ENCODE measurements at places on chromosomes 2 and 18. TPM values are rescaled to one million over a fixed set of nuclear protein-coding genes. Genes with fewer than 3 reads are reported as not detected.

DNA sequence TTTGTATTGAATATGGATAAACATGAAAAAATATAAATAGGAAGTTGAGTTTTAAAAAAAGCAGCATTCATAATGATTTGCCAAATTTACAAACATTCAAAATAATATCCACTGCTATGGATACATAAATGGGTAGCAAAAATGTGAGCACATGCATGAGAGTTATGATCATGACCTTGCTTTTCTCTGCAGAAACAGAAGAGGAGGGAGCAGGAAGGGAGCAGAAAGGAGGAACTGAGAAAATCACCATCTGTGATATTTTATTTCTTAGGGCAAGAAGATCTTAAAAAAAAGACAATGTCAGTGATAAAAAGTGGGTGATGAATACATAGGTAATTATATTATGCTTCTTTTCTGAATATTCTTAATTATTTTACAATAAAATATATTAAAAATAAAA, 17.7 kb upstream of the CCDC93 start:
- no peaks in the 10 kb centered on the region for H3K36me3 ChIP-seq
- H3K27me3 ChIP-seq = no peaks in the 10 kb centered on the region
- peaks cover 17% of the 10 kb centered on the region for H3K4me1 ChIP-seq
- H3K27ac ChIP-seq = no peak overlapping the region

- H3K27ac ChIP-seq = no peak overlapping the region
- H3K4me1 ChIP-seq = peaks cover 24% of the 10 kb centered on the region
- no peaks in the 10 kb centered on the region for H3K36me3 ChIP-seq
- H3K4me3 ChIP-seq = no peak overlapping the region
- H3K27me3 ChIP-seq = no peaks in the 10 kb centered on the region
Measured at GRCh38 chr2:66364495-66365333, 70.2 kb upstream of the MEIS1 start.

DNA sequence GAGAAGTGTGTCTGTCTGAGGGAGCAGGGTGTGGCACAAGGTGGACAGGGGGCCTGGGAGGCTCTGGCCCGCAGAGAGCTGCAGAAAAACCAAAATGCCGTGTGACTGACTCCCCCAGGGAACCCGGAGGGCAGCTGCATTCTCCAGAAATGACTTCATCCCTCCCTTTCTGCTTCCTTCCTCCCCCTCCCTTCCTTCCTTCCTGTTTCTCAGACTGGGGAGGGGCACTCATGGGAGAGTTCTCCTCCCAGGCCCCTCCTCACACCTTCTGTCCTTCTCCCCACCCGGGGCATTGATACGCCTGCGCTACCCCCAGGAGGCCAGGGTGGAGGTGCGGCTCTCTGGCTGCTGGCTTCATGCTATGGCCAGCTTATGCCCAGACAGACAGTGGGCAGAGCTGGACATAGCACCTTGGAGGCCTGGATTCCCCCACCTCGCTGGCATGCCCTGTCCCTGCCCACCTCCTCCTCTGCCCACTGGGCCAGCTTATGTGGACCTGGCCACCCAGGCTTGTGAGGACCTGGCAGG, 8.2 kb upstream of the GPR17 start:
- no peak overlapping the region for H3K4me3 ChIP-seq
- H3K27ac ChIP-seq = peak overlapping the region; percentile 55
- no peaks in the 10 kb centered on the region for H3K36me3 ChIP-seq
- no peaks in the 10 kb centered on the region for H3K27me3 ChIP-seq
- peaks cover 10% of the 10 kb centered on the region for H3K4me1 ChIP-seq

ITGA6 gene
- 124 TPM for total RNA-seq

- H3K36me3 ChIP-seq = no peaks in the 10 kb centered on the region
- no peaks in the 10 kb centered on the region for H3K27me3 ChIP-seq
- peaks cover 6% of the 10 kb centered on the region for H3K4me1 ChIP-seq
- no peak overlapping the region for H3K4me3 ChIP-seq
- no peak overlapping the region for H3K27ac ChIP-seq
Measured at GRCh38 chr18:48333563-48333962, 75.6 kb downstream of the ZBTB7C start.

FAM210A gene
- total RNA-seq = 17.9 TPM

DNA sequence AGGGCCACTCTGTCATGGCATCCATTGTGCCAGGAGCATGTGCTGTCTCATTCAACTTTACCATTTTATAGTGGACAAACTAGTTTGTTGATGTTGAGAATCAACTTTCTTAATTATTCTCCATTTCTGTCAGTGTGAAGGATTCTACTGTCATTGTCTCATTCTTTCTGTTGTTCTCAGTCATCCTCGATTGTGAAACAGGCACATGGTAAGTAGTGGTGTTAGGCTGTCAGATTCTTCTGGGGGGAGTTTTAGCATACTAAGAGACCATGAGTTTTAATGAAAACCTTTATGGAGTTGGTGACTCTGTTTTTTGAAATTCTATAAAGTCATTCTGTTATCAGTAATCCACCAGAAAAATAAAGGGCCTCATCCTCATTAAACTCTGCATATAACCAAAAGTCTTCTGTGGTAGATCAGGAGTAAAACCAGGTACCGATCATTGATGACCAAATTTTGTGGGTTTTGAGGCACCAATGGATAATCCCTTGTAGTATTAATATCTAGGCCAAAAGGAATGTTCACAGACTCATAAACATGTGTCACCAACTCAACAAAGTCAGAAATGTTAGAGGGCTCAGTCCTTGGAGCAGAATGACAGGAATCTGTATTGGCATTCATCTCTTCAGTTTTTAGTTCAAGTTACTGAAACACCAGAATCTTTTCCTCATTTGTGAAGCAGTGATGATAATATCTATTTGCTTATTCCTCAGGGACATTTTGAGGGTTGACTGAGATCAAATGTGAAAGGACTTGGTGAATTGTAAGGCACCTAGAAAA, 73.2 kb downstream of the CERS6 start:
- DNase-seq = no peak
- no peak overlapping the region for H3K4me3 ChIP-seq
- no peak overlapping the region for H3K27ac ChIP-seq
- peaks cover 25% of the 10 kb centered on the region for H3K4me1 ChIP-seq

- H3K4me1 ChIP-seq = peaks cover 11% of the 10 kb centered on the region
- no peak for DNase-seq
- H3K27ac ChIP-seq = no peak overlapping the region
- H3K27me3 ChIP-seq = no peaks in the 10 kb centered on the region
- no peaks in the 10 kb centered on the region for H3K36me3 ChIP-seq
- H3K4me3 ChIP-seq = no peak overlapping the region
Measured at GRCh38 chr2:18566145-18566769, 5.8 kb upstream of the RDH14 start.

DNA sequence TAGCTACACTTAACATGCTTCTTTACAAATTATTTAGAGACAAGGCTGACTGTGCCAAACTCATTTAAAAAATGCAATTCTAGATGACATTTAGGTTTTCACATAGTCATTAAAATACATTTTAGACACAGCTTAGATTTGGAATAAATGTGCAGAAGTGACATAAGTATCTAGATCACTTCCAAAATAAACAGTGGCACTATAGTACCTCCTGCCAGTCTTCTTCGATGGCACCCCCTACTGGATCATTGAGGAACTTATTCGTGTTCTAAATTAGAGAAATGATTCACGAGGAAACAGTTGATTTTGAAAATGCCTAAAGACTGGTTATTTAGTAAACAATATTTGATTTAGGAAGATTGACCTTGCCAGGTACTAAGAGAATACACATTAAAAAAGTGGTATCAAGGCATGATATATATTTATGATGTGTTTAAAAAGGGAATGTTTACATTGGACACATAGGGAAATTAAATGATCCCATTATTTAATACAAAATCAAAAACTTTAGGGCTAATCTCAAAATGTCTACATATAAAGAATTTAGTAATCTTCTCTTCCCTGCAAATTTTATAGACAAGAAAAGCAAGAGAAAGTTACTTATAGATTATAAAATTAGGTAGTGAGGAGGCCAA, 323.9 kb downstream of the XIRP2 start:
- no peaks in the 10 kb centered on the region for H3K36me3 ChIP-seq
- H3K27ac ChIP-seq = no peak overlapping the region
- peaks cover 16% of the 10 kb centered on the region for H3K4me1 ChIP-seq
- H3K4me3 ChIP-seq = no peak overlapping the region
- DNase-seq = peak; percentile 84
- no peaks in the 10 kb centered on the region for H3K27me3 ChIP-seq

DNA sequence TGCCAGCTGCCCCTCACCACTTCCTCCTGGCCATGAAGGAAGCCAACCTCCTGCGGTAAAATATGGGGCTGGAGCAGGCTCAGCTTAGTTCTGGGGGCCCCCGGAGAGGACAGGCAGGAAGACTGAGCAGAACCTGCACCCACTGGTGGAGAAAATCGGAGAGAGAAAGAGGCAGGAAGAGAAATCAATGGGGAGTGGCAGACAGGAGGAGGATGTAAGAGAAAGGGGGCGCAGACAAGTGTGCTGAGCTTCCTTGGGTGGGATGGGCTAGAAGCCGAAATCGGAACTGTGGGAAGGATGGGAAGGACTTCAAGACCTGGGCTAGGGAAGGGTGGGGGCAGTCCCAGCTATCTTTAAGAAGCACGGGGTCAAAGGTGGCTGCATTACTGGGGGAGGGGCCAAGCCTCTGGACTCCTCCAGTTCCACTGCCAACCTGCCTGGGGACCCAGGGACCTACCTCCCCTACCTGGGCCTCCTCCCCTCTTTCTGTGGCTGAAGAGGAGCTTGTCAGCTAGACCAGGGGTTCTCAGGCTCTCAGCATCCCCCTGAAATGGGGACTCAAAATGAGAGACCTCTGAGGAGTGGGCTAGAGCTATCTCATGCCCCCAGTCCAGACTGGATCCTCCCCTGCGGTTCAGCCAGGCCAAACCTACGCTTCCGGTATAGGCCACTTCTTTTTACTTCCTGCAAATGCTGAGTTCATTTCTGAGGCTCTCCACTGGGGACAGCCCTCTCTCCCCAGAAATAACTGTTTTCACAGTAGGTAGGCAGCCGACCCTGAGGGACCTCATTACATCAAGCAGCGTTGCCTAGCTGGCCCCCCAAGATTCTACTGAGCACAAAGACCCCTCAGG, 33.6 kb upstream of the B3GNT7 start:
- no peaks in the 10 kb centered on the region for H3K36me3 ChIP-seq
- peaks cover 19% of the 10 kb centered on the region for H3K4me1 ChIP-seq
- DNase-seq = no peak
- no peak overlapping the region for H3K4me3 ChIP-seq
- no peaks in the 10 kb centered on the region for H3K27me3 ChIP-seq

GRCh38 chr2:56448403-56449001, 264.7 kb downstream of the CCDC85A start:
- no peak overlapping the region for H3K4me3 ChIP-seq
- H3K4me1 ChIP-seq = peaks cover 38% of the 10 kb centered on the region
- no peaks in the 10 kb centered on the region for H3K27me3 ChIP-seq

DNA sequence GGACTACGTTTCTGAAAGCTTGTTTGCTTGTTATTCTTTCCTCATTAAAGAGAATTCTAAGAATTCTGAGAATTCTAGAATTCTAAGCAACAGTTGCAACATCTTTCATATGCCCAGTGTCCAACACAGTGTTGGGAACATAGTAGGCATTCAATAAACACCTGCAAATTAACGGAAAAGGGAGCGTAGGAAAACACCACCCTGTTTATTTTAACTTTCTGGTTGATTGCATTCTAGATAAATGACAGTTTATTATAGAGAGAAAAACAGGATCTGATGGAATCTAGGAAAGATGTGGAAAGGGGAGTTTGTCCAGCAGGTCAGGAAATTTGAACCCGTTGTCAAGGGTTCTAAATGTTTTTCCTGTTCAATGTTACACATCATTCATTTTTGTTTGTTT, 24.2 kb upstream of the EFEMP1 start:
- DNase-seq = no peak
- no peak overlapping the region for H3K4me3 ChIP-seq
- no peaks in the 10 kb centered on the region for H3K36me3 ChIP-seq
- H3K27me3 ChIP-seq = no peaks in the 10 kb centered on the region

GRCh38 chr2:3459185-3460015, 59.9 kb downstream of the ADI1 start:
- H3K27ac ChIP-seq = no peak overlapping the region
- DNase-seq = peak; percentile 43
- no peaks in the 10 kb centered on the region for H3K4me1 ChIP-seq
- no peaks in the 10 kb centered on the region for H3K27me3 ChIP-seq

GRCh38 chr2:189662669-189663226, 1.5 kb downstream of the ASNSD1 start:
- no peak overlapping the region for H3K27ac ChIP-seq
- H3K36me3 ChIP-seq = peaks cover 11% of the 10 kb centered on the region
- peaks cover 7% of the 10 kb centered on the region for H3K4me1 ChIP-seq
- H3K27me3 ChIP-seq = no peaks in the 10 kb centered on the region
- no peak for DNase-seq
- peak overlapping the region; percentile 70 for H3K4me3 ChIP-seq

RUFY4 gene
- 0.04 TPM for total RNA-seq

KATNAL2 gene
- total RNA-seq = 7.7 TPM

- H3K4me1 ChIP-seq = peaks cover 31% of the 10 kb centered on the region
- no peak overlapping the region for H3K27ac ChIP-seq
- H3K36me3 ChIP-seq = no peaks in the 10 kb centered on the region
- H3K4me3 ChIP-seq = no peak overlapping the region
- no peak for DNase-seq
Measured at GRCh38 chr2:15042801-15043217, 410.3 kb downstream of the LRATD1 start.

DNA sequence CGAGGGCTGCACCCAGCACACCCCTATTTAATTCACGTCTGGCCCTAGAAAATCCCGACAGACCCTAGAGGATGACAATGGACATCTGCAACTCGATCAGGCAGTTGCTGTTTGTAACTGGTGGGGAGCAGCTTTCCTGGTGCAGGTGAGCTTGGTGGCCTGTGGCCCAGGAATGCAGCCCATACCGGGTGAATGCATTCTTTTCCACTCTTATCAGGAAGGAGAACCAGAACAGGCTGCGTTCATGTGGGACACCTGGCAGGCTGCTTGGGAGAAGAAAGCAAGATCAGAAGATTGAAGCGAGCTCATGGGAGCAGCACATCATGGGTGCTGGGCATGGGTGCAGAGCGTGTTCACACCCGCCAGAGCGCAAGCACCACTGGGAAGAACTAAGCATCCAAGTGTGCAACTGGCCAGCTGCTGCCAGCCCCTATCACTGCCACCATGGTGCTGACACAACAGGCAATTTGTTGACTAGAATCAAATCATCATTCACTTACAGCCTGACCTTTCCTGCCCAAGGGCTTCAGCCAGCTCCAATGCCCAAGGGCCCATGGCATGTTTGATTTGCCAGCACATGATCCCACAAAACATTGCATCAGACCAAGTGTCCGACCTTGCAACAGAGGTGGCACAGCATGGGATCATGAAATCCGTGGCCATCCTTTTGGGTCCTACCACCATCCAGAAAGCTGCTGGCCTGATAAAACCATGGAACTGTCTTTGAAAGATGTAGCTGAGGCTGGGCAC, 241.7 kb upstream of the ID2 start:
- H3K36me3 ChIP-seq = no peaks in the 10 kb centered on the region
- H3K4me1 ChIP-seq = peaks cover 16% of the 10 kb centered on the region
- no peaks in the 10 kb centered on the region for H3K27me3 ChIP-seq
- DNase-seq = peak; percentile 5
- no peak overlapping the region for H3K4me3 ChIP-seq
- no peak overlapping the region for H3K27ac ChIP-seq

ACSL3 gene
- total RNA-seq = 130 TPM

DNA sequence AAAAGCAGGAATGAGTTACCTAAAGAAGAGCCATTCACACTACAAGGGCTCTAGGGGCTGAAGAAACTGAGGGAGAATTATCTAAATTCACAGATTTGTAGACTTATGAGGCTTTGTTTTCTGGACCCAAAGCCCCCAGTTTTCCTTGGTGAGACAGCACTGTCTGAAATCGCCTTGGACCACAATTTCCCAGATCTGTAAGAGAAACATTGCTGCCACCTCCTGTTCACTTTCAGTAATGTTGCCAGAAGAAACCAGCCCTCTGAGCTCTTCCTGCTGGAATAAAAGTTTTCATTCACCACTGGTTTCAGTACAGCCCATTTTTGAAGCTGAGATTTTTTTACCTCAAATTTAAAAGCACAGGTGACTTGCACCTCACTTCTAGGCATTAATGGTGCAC, 169.2 kb downstream of the CDH20 start:
- H3K36me3 ChIP-seq = no peaks in the 10 kb centered on the region
- no peaks in the 10 kb centered on the region for H3K27me3 ChIP-seq
- peak; percentile 84 for DNase-seq
- H3K4me3 ChIP-seq = no peak overlapping the region

Measured in GM23338 (cell line).